ENCODE measurements at places on chromosomes 7 and 10. TPM values are rescaled to one million over a fixed set of nuclear protein-coding genes. Genes with fewer than 3 reads are reported as not detected.

The METTL2B gene
- total RNA-seq = 31.6 TPM

The PNLIPRP3 gene
- total RNA-seq = not detected

The MOGAT3 gene
- total RNA-seq = not detected

The AKR1E2 gene
- 10.4 TPM for total RNA-seq

The EPHB6 gene
- total RNA-seq = 15.6 TPM

The EBLN1 gene
- total RNA-seq = not detected

The RARRES2 gene
- 44.5 TPM for total RNA-seq

The MCM10 gene
- 5.4 TPM for total RNA-seq

The FGF8 gene
- 0.72 TPM for total RNA-seq

The SLC26A3 gene
- not detected for total RNA-seq

The PBLD gene
- 7.9 TPM for total RNA-seq

The TEX47 gene
- not detected for total RNA-seq

The ZNF679 gene
- not detected for total RNA-seq

The MBLAC1 gene
- total RNA-seq = 4.8 TPM

The CFAP58 gene
- total RNA-seq = 2.3 TPM

The VWC2 gene
- total RNA-seq = 2.4 TPM

The FAM180A gene
- 0.99 TPM for total RNA-seq

The MEOX2 gene
- 21.3 TPM for total RNA-seq

The ZNF680 gene
- 19.5 TPM for total RNA-seq

Data from spinal cord (tissue), 10 donors.